Omental fat pad (tissue), 4 donors: ENCODE measurements at places on chromosomes 16 and 17. TPM values are rescaled to one million over a fixed set of nuclear protein-coding genes. Genes with fewer than 3 reads are reported as not detected.

KRTAP4-12 gene
- total RNA-seq, result not detected

DNA sequence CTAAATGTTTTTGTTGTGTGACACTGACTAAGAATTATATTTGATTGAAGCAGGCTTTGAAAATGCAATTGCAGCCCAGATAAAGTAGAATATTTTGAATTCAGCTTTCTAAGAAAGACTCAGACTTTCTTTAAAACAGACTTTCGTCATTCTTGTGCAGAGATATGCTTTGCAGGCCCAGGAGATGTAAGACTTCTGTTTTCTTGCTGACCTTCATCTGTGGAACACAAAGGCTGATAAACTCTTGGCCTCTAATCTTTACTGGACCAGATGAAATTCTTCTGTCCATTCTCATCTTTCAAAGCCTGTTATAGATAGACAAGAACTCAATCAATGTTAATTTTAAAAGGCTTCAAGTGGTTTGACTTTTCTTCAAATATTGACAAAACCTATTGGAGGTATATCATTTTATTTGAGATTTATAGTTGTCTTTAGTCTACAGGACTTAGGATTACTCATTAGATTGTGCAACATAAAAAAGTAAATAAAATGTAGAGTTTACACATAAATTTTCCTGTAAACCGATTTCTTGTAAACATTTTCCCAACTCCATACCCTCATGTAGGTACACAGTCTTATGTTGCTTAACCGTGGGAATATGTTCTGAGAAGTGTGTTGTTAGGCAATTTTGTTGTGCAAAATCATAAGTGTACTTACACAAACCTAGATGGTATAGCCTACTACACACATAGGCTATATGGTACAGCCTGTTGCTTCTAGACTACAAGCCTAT, 94.2 kb downstream of the MAP2K4 start:
- no peak for DNase-seq

DNA sequence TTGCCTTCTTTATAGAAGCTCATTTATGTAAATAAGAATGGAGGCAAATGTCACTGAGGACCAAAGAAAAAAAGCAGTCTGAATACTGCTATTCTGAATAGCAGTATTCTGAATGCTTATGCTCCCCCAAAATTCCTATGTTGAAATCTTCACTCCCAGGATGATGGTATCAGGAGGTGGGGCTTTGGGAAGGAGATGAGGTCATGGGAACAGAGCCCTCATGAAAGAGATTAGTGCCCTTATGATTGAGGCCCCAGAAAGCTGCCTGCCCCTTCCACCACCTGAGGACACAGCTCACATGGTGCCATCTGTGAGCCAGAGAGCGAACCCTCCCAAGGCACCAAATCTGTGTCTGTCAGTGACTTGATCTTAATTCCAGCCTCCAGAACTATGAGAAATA, 28.8 kb downstream of the HEATR6 start:
- DNase-seq, result no peak

DNA sequence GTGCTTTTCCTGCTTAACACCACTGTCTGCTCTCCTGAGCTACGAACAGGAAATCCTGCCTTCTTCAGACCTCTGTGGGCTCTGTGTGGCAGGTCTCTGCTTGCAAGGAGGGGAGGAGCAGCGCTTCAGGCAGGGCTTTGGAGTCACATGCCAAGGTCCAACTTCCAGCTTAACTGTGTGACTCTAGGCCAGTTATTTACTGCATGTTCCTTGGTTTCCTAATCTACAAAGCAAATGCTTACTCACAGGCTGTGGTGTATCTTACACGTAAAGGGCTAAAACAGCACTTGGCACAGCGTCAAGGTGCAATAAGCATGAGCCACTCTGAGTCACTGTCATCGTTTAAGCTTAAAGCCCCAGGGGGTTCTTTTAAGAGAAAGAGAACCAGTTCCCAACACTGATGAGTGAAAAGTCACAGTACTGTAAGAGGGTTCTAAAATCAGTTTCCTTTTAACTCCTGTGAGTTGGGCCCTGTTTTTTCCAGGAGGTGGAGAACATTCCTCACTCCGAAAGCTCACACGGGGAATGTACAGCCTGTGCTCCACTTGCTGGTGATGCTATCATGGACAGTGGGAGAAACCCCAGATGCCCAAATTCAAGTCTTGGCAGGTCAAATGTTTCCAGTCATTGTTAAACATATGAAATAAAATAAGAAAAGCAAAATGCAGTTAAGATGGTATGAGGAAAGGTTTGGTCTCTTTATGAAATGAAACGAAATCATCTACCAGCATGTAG, 54.1 kb upstream of the BCAR1 start:
- DNase-seq, result peak; percentile 83

SCNN1B gene
- 1.6 TPM for total RNA-seq

DNA sequence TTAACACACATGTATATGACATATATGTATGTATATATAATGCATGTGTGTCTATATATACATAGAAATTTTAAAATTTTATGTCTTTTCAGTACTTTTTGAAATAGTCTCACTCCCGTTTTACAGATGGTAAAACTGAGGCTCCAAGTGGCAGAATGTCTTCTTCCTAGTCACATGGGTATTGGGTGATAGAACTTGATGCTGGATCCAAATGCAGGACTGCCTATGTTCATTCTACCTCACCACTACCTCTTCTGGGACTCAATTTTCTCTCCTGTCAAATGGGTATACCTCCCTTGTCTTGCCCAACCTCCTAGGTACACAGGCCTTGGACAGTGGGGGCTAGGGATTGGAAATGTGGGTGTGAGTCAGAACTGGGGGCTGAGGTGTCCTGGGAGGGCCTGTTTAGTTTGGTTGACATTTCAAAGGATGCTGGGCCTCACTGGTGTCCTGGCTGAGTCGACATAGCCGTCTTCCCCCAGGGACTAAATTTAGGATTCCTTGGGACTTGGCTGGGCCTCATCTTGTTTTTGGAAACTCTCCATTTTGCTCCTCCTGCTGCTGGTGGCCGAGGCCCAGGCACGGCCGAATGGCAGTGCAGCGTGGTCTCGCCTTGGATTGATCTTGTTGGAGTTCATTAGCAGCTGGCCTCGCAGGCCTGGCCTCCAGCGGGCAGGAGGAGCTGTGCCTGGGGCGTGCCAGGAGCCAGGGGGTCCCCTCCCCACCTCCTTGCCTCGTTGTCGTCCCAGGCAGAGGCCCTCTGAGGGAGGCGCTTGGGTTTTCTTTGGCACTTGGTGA, 25.9 kb downstream of the NKD1 start:
- no peak for DNase-seq

DNA sequence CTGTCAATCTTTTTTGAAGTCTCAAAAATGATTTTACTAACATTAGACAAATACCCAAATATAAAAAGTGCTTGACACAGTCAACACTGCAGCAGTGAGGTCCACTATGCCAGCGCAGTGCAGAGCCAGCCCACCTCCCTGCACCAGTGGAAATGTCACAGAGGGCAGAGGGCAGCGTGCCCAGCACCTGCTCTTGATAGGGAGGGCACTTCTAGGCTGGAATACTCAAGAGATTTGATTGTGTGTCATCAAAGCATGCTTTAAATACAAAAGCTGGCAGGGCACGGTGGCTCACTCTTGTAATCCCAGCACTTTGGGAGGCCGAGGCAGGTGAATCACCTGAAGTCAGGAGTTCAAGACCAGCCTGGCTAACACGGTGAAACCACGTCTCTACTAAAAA, 136.0 kb downstream of the ANKRD11 start:
- no peak for DNase-seq

GRCh38 chr17:17884391-17885357, 47.9 kb upstream of the SREBF1 start:
- DNase-seq, result no peak

YPEL2 gene
- 34.3 TPM for total RNA-seq

- no peak for DNase-seq
Observed at GRCh38 chr17:38441429-38442061, 13.3 kb downstream of the ARHGAP23 start.

GRCh38 chr17:57597531-57598453, 147.3 kb downstream of the CCDC182 start:
- peak; percentile 57 for DNase-seq

DNA sequence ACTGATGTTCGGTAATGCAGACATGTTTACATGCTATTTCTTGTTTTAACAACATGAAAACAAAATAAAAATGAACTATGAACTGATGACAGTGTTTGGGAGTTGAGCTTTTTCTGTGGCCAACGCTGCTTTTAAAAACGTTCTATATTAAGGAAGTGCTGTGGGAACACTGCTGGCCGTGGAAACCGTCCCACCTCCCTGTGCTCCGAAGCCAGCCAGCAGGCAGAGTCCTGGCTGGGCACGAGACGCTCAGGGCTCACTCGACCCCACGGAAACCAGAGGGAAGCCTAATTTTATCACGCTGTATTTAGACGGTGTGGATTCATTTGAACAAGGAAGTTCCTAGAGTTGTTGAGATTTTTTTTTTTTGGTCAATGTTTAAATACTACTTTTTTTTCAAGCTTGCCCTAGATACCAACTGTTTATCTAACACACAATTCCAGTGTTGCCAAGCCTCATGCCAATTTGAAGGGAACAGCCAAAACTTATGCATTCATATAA, 25.8 kb downstream of the ADCY9 start:
- no peak for DNase-seq
